ENCODE measurements at places on chromosomes 5 and 9.

- no peak for DNase-seq
Measured at GRCh38 chr9:128045831-128046230, 21.3 kb downstream of the NAIF1 start.

- no peak for DNase-seq
Measured at GRCh38 chr5:181229996-181230395, 6.9 kb downstream of the TRIM41 start.

DNA sequence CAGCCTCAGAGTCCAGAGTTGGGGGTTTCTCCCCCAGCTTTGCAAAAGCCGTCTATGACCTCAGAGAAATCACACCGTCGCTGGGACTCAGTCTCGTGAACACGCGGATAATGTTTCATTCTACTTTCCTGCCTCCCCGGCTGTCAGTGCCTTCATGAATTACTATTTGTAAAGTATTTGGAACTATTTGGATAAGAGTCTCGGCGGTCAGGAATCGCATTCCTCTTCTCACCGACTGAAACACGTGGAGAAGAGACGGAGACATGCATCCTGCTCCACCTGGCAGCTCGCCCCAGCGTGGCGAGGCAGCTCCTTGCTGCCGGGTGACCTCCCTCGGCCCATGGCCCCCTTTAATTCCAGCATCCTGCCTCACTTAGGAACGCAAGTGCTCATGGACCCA lies 23.9 kb downstream of the IRX2 start:
- no peak for DNase-seq

DNA sequence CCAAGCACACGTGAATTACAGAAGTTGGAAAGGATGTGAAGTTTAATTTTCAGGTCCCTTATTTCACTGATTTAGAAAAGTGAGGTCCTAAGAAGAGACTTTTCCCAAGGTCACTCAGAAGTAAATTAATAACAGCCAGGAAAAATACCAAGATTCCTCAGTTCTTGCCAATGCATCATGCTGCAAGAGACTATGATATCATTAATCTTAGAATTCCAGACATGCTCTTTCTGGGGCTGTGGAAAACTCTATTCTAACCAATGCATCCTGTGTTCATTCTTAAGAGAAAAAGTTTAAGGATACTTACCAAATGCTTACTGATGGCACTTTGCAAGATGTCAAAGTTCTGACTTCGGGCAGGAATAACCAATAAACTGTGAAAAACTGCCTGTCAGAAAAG lies 42.8 kb downstream of the TEX10 start:
- no peak for DNase-seq

- DNase-seq, result no peak
Measured at GRCh38 chr5:31964007-31964360, 210.1 kb downstream of the GOLPH3 start.

- DNase-seq, result no peak
Measured at GRCh38 chr5:77449981-77450380, 42.1 kb downstream of the WDR41 start.

- DNase-seq, result no peak
Measured at GRCh38 chr9:117521293-117521692, 106.4 kb upstream of the ASTN2 start.

DNA sequence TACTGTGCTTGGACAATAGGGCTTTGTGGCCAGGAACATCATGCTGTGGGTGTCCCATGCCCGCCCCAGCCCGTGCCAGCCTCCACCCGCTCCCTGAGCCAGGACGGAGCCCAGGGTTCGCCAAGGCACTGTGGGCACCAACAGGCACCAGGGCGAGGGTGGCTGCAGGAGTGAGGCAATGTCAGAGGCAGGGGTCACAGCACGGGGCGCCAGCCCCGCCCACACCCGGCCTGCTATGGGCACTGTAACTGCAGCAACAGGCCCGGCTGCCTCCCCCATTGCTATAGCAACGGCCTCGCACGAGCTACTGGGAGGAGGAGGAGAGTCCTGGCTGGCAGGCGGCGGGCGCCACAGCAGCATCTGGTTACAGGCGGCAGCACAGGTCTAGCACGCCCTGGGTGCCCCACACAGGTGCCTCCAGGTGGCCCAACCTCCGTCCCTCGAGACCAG lies 2.5 kb downstream of the ABCA2 start:
- no peak for DNase-seq

Measured in stimulated activated CD4-positive, alpha-beta T cell treated with anti-CD3 and anti-CD28 coated beads, Interleukin-12 subunit alpha, Interleukin-12 subunit beta, amount 100 ng/mL, for 48 hours (primary cell).